Ovary (tissue), 10 donors: ENCODE measurements at places on chromosomes 12 and 14. TPM values are rescaled to one million over a fixed set of nuclear protein-coding genes. Genes with fewer than 3 reads are reported as not detected.

DNA sequence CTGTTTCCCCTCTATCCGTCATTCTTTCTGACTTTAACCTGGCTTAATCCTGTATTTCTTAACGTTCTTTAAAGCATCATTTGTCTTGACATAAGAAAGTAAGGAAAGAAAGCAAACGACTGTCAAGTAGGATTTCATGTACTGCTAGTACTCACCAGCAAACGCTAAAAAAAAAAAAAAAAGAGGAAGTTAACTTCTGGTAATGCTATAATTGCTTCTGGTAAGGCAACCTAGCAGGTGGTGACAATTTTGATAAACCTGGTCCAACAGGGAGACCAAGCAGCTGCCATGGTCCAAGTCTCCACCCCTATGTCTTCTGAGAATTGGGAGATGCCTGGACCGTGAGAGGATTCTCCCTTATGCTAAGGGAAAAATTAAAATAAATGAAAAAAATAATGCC, 306.6 kb downstream of the DAD1 start:
- no peak overlapping the region for H3K4me3 ChIP-seq
- no peaks in the 10 kb centered on the region for H3K27me3 ChIP-seq
- no peaks in the 10 kb centered on the region for H3K4me1 ChIP-seq
- no peaks in the 10 kb centered on the region for H3K36me3 ChIP-seq
- DNase-seq = no peak
- no peak overlapping the region for H3K27ac ChIP-seq

- H3K4me3 ChIP-seq = no peak overlapping the region
- DNase-seq = peak; percentile 6
Measured at GRCh38 chr12:131902332-131903241, 8.2 kb downstream of the ULK1 start.

SLC10A1 gene
- not detected for total RNA-seq

- no peak overlapping the region for H3K4me3 ChIP-seq
- H3K27ac ChIP-seq = peak overlapping the region; percentile 19
- H3K4me1 ChIP-seq = peaks cover 16% of the 10 kb centered on the region
- H3K27me3 ChIP-seq = no peaks in the 10 kb centered on the region
- no peaks in the 10 kb centered on the region for H3K36me3 ChIP-seq
Measured at GRCh38 chr14:59349258-59349701, 115.9 kb downstream of the GPR135 start.

ZDHHC22 gene
- total RNA-seq = not detected

- H3K27ac ChIP-seq = no peak overlapping the region
- DNase-seq = no peak
- H3K36me3 ChIP-seq = no peaks in the 10 kb centered on the region
- no peaks in the 10 kb centered on the region for H3K4me1 ChIP-seq
Measured at GRCh38 chr12:560691-561390, 101.1 kb downstream of the B4GALNT3 start.

DNA sequence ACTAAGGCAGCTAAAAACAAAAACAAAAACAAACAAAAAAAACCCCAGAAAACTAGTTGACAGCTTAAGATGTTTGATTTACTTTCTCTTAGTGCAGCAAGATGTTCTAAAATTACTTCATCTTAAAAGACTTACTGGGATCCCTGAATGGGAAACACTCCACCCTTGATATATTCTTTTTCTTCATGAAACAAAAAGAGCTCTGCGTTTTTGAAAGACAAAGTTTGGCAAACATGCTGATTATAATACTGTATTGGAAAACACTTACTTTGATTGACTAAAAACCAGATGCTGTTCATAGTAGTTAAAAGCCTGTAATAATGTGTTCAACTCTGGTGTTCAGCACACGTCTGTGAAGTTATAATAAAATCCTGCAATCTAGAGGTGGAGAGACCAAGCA, 136.8 kb downstream of the SRGAP1 start:
- H3K4me3 ChIP-seq = no peak overlapping the region
- no peaks in the 10 kb centered on the region for H3K27me3 ChIP-seq
- H3K36me3 ChIP-seq = no peaks in the 10 kb centered on the region
- H3K4me1 ChIP-seq = peaks cover 3% of the 10 kb centered on the region

RNASE9 gene
- total RNA-seq = not detected

- H3K4me1 ChIP-seq = no peaks in the 10 kb centered on the region
- no peaks in the 10 kb centered on the region for H3K36me3 ChIP-seq
- H3K27me3 ChIP-seq = no peaks in the 10 kb centered on the region
Measured at GRCh38 chr12:95963096-95963495, 20.0 kb downstream of the AMDHD1 start.

DNA sequence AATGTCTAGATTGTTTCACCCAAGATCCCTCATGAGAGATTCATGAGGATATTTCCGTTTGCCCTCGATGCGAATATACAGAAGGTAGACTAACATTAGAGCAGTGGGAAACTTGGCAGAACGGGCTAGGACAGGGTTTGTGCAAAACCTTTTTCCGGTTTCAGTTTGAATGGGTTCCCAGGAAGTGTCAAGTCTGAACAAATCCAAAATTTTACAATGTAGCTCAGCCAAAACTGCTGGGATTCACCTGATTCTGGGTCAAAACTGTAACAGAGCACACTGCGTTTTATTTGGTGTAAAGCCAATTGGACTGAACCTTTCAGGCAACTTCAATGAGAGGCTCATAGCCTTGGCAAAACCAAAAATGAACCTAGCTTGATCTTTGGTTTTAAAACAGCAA, 337.8 kb upstream of the DIO2 start:
- no peaks in the 10 kb centered on the region for H3K27me3 ChIP-seq
- DNase-seq = no peak
- no peaks in the 10 kb centered on the region for H3K36me3 ChIP-seq
- no peak overlapping the region for H3K27ac ChIP-seq
- H3K4me1 ChIP-seq = no peaks in the 10 kb centered on the region
- no peak overlapping the region for H3K4me3 ChIP-seq

CAPS2 gene
- total RNA-seq = 16.3 TPM

GRCh38 chr12:14399871-14400270, 34.4 kb downstream of the ATF7IP start:
- no peak overlapping the region for H3K4me3 ChIP-seq
- DNase-seq = no peak
- H3K4me1 ChIP-seq = peaks cover 2% of the 10 kb centered on the region
- no peak overlapping the region for H3K27ac ChIP-seq
- no peaks in the 10 kb centered on the region for H3K27me3 ChIP-seq

GRCh38 chr12:6345319-6346091, 3.6 kb upstream of the TNFRSF1A start:
- peak; percentile 76 for DNase-seq
- no peak overlapping the region for H3K4me3 ChIP-seq
- no peaks in the 10 kb centered on the region for H3K27me3 ChIP-seq
- H3K4me1 ChIP-seq = peaks cover 29% of the 10 kb centered on the region

- no peak overlapping the region for H3K27ac ChIP-seq
- no peak overlapping the region for H3K4me3 ChIP-seq
- no peaks in the 10 kb centered on the region for H3K36me3 ChIP-seq
- H3K27me3 ChIP-seq = no peaks in the 10 kb centered on the region
- H3K4me1 ChIP-seq = no peaks in the 10 kb centered on the region
- no peak for DNase-seq
Measured at GRCh38 chr14:54133896-54134295, 177.3 kb upstream of the BMP4 start.

- H3K27me3 ChIP-seq = no peaks in the 10 kb centered on the region
- H3K4me1 ChIP-seq = no peaks in the 10 kb centered on the region
- no peak overlapping the region for H3K4me3 ChIP-seq
- no peak overlapping the region for H3K27ac ChIP-seq
- no peaks in the 10 kb centered on the region for H3K36me3 ChIP-seq
- DNase-seq = peak; percentile 49
Measured at GRCh38 chr12:119115296-119115905, 63.3 kb upstream of the HSPB8 start.

DNA sequence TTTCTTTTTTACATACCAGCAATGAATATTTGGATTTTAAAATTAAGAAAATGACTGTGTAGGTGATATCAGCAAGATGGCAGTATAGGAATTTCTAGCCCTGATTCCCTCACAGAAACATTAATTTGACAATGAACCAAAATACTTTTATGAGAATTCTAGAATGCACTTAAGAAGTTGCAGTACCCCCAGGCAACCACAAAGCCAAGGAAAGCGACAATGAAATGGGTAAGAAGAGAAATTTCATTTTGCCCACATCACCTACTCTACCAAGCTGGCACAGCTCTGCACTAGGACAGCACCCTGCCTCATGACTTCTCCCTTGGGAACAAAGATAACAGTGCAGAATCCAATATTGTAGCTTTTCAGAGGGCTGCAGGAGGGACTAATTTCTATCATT, 6.6 kb downstream of the OR9K2 start:
- no peak overlapping the region for H3K27ac ChIP-seq
- no peak for DNase-seq
- H3K27me3 ChIP-seq = no peaks in the 10 kb centered on the region
- no peaks in the 10 kb centered on the region for H3K4me1 ChIP-seq

DNA sequence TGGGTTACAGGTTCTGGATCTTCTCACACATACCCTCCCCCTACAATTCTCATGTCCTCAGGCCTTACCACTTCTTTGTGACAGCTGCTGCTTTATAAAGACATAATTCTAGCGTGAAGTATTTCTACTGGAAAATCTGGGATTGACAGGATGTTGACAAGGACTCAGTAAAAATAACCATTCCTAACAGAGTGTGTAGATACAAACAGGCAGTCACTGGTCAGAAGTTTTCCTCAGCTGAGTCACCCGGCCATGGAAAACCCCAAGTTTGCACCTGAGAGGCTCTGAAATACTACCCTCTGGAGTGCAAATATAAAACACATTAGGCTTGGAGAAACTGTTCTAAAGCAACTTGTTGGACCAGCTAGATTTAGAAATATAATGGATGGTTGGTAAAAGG, 54.4 kb downstream of the SPPL3 start:
- no peaks in the 10 kb centered on the region for H3K36me3 ChIP-seq
- DNase-seq = no peak
- no peaks in the 10 kb centered on the region for H3K27me3 ChIP-seq
- H3K4me1 ChIP-seq = peaks cover 23% of the 10 kb centered on the region
- H3K4me3 ChIP-seq = no peak overlapping the region

GRCh38 chr12:24900196-24900595, 48.7 kb downstream of the BCAT1 start:
- peaks cover 4% of the 10 kb centered on the region for H3K4me1 ChIP-seq
- no peaks in the 10 kb centered on the region for H3K36me3 ChIP-seq
- DNase-seq = no peak

KLRC3 gene
- not detected for total RNA-seq

- no peak overlapping the region for H3K4me3 ChIP-seq
- no peaks in the 10 kb centered on the region for H3K4me1 ChIP-seq
- H3K36me3 ChIP-seq = no peaks in the 10 kb centered on the region
- no peaks in the 10 kb centered on the region for H3K27me3 ChIP-seq
Measured at GRCh38 chr14:83291714-83292113, 1758.1 kb upstream of the SEL1L start.

- no peaks in the 10 kb centered on the region for H3K4me1 ChIP-seq
- H3K4me3 ChIP-seq = no peak overlapping the region
- H3K27me3 ChIP-seq = no peaks in the 10 kb centered on the region
- no peak overlapping the region for H3K27ac ChIP-seq
Measured at GRCh38 chr14:54207476-54208462, 189.0 kb upstream of the CDKN3 start.

DNA sequence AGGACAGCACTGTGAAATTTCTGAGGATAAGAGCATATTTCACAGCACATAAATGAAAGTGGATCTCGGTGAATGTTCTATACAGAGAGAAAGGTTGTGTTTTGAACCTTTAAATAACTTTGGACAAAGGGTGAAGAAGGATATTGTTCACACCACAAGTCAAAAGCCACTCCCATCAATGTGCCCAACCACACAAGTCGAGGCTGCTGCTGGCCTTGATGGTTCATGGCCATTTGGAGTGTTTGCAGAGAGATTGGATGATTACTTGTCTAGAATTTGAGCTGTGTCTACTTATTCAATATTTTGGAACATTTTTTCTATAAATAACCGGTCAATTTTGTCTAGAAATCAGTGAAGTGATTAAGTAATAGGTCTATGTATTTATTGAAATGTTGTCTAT, 121.2 kb downstream of the HMGA2 start:
- DNase-seq = no peak
- H3K36me3 ChIP-seq = no peaks in the 10 kb centered on the region
- no peak overlapping the region for H3K4me3 ChIP-seq
- no peak overlapping the region for H3K27ac ChIP-seq
- no peaks in the 10 kb centered on the region for H3K27me3 ChIP-seq

GRCh38 chr12:31523306-31523705, 67.6 kb downstream of the DENND5B start:
- no peaks in the 10 kb centered on the region for H3K27me3 ChIP-seq
- DNase-seq = no peak
- no peak overlapping the region for H3K4me3 ChIP-seq
- peaks cover 13% of the 10 kb centered on the region for H3K4me1 ChIP-seq

DNA sequence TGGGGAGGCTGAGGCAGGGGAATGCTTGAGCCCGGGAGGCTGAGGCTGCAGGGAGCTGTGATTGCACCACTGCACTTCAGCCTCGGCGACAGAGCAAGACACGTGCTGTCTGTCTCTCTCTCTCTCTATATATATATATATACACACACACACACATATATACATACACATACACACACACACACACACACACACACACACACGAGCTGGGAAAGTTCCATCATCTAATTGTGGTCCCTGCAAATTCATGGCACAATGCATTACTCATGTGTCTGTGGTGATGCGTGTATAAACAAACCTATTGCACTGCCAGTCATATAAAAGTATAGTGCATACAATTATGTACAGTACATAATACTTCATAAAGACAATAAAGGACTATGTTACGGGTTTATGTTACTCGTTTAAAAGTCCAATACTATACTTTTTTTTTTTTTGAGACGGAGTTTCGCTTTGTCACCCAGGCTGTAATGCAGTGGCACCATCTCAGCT, 36.6 kb downstream of the WDR89 start:
- no peaks in the 10 kb centered on the region for H3K27me3 ChIP-seq
- H3K27ac ChIP-seq = no peak overlapping the region
- H3K4me3 ChIP-seq = no peak overlapping the region

SIRT4 gene
- 1.1 TPM for total RNA-seq

- no peaks in the 10 kb centered on the region for H3K4me1 ChIP-seq
- no peak overlapping the region for H3K27ac ChIP-seq
- H3K4me3 ChIP-seq = no peak overlapping the region
- no peaks in the 10 kb centered on the region for H3K27me3 ChIP-seq
Measured at GRCh38 chr14:104536942-104537612, 42.5 kb upstream of the C14orf180 start.
